Neural crest cell (in vitro differentiated cells): ENCODE measurements at places on chromosomes 13 and 19. TPM values are rescaled to one million over a fixed set of nuclear protein-coding genes. Genes with fewer than 3 reads are reported as not detected.

Gene ZGLP1
- 10.4 and 11.3 TPM in 2 replicates for total RNA-seq

Gene GRWD1
- total RNA-seq, result 52.1 and 56.1 TPM in 2 replicates

Gene CADM4
- total RNA-seq, result 74.4 and 78.5 TPM in 2 replicates

Gene TEX29
- 0.50 TPM in 1 of 2 replicates, not detected in the other for total RNA-seq

Gene TUBB4A
- 27.7 and 39.9 TPM in 2 replicates for total RNA-seq

Gene IRGC
- not detected in 2 replicates for total RNA-seq

Gene GPR42
- not detected in 2 replicates for total RNA-seq

Gene UNC13A
- 5.7 and 6.4 TPM in 2 replicates for total RNA-seq

Gene TTC9B
- 1.7 and 2.5 TPM in 2 replicates for total RNA-seq

Gene CCDC70
- not detected in 2 replicates for total RNA-seq
